ENCODE measurements at places on chromosomes 16 and 17. TPM values are rescaled to one million over a fixed set of nuclear protein-coding genes. Genes with fewer than 3 reads are reported as not detected.
A peak's percentile ranks its signal among the peaks of the same experiment; 100 is the strongest.

The HOXB7 gene
- not detected for total RNA-seq

The FBXO39 gene
- total RNA-seq: not detected

The CA5A gene
- not detected for total RNA-seq

The PITPNM3 gene
- 0.94 TPM for total RNA-seq

The NPIPA5 gene
- total RNA-seq: 5.7 TPM

The KRTAP9-2 gene
- total RNA-seq: not detected

The KIF18B gene
- 5.6 TPM for total RNA-seq

The TMEM106A gene
- total RNA-seq: 9.0 TPM

The ITGB4 gene
- total RNA-seq: 524 TPM

The MT1M gene
- 1.2 TPM for total RNA-seq

DNA sequence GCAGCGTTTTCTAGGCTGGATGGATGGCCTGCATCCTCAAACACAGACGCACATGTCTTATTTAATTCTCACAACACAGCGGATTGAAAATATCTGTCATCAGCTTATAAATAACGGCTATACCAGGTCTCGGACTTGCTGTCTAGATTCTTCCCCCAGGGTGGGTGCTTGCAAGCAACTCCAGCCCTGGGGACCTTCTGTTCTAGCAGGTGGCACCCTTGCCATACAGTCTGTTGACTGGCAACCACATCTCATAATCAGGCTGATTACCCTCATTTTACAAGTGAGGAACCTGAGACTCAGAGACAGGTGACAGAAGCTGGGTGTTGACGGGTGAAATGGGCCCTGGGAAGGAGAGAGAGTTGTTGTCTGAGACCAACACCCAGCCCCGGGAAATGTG, 16.2 kb upstream of the SEZ6 start:
- no peak for DNase-seq

DNA sequence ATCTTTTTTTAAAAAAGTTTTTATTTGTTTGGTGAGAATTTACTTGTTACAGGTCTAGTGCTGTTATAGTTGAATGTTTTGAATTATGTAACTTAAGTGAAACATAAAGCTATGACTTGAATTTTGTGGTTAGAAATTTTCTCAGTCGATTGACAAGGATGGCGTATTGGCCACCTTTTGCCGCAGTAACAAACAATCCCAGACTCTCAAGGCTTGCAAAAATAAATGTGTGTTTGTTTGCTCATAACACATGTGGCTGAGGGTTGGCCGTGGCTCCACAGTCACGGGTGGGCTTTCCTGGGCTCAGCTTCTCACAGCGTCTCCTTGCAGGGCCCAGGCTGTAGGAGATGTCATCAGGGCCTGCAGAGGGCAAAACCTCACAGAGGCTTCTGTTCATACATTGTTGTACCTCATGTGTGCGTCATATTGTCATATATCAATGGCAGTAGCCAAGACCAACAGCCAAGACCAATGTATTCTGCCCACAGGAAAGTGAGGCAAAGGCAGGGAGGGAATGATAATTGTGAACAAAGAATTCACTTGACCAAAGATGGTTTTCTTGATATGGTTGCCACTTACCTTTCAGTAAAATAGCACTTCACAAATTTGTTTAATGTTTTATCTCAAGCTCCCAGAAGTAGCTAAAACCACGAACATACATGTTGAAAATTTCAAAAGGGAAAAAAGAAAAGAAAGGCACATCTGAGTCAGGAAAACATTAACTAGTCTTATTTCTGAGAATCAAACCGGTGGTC, 93.5 kb downstream of the WWOX start:
- no peak for DNase-seq

DNA sequence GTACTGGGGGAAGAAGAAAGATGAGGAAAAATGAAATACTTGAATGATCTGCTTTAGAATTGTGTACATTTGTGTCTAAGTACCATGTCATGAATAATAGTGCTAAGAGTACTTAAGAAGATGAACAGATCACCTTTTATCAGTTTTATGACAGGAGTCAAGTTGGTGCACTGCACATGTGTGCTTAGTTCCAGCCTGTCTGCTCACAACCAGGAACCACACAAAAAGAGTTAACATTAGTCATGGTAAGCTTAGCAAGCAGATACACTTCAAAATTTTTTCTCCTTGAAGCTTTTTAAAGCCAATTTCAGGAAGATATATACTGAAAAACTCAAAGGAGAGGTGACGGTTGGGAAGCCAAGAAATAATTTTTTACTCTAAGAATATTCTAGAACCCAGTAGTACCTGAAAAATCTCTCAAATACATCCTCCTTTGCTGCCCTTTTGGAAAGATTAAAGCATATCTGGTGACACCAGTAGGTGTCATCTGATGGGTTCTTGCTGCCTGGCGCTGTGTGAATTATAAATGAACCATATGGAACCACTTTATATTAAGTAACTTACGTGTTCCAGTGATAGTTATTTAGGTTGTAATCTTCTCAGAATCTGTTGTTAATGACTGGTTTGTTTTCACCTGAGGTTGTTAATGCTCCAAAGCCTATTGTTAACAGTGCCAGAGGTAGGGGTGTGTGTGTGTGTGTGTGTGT, 93.4 kb downstream of the MSI2 start:
- DNase-seq: no peak

- no peak for DNase-seq
Observed at GRCh38 chr17:63275318-63275970, 170.7 kb downstream of the CYB561 start.

DNA sequence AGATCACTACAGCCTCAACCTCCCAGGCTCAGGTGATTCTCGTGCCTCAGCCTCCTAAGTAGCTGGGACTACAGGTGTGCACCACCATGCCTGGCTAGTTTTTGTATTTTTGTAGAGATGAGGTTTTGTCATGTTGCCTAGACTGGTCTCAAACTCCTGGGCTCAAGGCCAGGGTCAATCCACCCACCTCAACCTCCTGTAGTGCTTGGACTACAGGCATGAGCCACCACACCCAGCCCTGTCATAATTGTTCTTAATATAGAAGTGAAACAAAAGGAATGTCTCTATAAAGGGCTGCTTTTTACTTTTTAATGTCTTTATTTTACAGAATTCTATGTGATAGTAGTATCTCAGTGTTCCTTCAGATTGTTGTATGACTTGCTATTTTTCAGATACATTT, 345.2 kb upstream of the TBX2 start:
- DNase-seq: no peak

GRCh38 chr17:50259477-50260324, 14.6 kb upstream of the TMEM92 start:
- DNase-seq: peak; percentile 84

GRCh38 chr16:73071131-73071940, 23.4 kb upstream of the ZFHX3 start:
- DNase-seq: no peak

- no peak for DNase-seq
Observed at GRCh38 chr16:83418565-83418964, 389.2 kb upstream of the HSBP1 start.

GRCh38 chr17:44191369-44191768, 4.6 kb downstream of the TMUB2 start:
- DNase-seq: no peak

DNA sequence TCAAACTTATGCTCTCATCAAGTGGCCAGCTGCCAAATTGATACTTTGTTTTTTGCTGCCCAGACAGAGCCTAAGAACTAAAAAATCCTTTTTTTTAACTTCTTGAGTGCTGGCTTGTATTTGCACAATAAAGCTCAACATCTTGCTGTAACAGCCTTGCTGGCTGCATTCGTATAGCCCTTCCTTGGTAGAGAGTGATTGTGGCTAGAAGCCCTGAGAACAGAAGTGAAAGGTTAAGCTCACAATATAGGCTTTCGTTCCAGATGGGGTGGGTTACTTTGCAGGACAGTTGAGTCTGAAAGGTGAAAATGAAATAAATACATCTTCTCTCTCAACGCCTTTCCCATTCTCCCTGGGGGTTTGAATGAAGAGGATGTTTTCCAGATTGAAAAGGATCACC, 278.8 kb downstream of the HS3ST3B1 start:
- DNase-seq: no peak

- no peak for DNase-seq
Observed at GRCh38 chr17:66413559-66414520, 111.4 kb downstream of the PRKCA start.

DNA sequence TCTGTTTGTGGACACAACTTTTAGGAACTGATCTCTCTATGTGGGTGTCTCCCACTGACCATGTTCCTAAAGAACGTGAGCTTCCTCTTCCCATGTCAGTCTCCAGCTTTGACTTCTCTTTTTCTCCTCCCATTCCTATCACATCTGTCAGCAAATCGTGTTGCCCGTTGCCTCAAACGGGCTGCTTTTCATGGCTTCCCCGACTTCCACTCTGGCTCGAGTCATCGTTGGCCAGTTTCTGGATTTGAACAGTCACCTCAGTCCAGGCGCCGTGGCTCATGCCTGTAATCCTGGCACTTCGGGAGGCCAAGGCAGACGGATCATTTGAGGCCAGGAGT, 5.4 kb downstream of the ABCC1 start:
- no peak for DNase-seq

GRCh38 chr16:48022496-48022895, 133.3 kb downstream of the ABCC12 start:
- DNase-seq: no peak

All from osteocyte (in vitro differentiated cells).